NCI-H187 (cell line): ENCODE measurements at places on chromosomes 16 and 17.

DNA sequence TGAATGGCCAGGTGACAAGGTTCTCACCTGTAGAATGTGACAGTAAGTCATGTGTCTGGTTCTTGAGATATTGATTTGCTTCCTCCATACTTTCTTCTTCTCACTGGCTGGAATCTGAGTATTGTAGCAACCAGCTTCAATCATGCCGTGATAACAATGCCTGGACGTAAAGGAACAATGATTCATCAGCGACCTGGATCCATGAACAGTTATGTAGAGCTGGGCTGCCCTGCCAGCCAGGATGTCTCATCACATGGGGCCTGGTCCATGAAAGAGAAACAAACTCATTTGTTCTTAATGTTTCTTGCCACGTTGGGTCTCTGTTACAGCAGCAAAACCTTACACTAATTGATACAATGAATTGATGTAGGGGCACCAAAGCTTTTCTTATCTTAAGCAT, 627.2 kb downstream of the TOX3 start:
- no peak for DNase-seq

DNA sequence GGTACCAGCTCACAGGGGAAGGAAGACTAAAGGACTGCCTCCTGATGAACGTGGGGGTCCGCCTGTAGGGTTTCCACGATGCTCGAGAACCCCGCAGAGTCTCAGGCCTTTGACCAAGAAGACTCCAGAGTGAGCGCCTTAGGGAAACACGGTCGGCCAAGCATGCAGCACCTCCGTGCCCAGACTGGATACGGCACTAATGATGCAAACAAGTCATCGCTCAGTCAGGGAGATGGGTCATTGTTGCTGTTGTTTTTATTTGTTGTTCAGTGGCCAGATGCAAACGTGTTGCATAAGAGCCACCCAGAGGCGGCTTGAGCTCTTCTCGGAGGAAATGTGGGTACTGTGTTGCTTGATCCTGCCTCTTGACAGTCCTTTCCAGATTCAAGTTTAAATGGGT, 19.3 kb upstream of the RBFOX3 start:
- DNase-seq: no peak

DNA sequence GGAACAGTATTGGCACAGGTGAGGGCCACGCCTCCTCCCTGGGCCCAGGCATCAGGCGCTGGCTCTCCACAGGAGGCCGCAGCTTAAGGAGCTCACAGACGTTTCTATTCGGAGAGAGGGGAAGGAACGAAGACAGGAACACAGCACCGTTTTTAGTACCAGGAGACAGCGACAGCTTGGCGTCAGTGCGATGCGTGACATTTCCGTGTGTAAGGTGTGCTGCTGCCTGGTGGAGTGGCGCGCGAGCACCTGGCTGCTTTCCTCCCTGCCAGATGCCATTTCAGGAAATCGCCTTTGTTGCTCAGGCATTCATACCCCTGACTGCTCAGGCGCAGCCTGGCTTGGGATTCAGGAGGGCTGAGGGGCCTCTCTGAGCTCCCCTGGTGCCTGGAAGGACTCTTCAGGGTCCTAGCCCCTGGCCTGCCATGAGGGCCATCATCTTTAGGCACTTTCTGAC, 367.5 kb downstream of the CPPED1 start:
- DNase-seq: peak; percentile 24

- DNase-seq: no peak
These were observed 21.2 kb downstream of the EARS2 start for GRCh38 chr16:23535901-23536300.

- DNase-seq: no peak
These were observed 2.3 kb downstream of the ORC6 start for GRCh38 chr16:46691726-46692125.

DNA sequence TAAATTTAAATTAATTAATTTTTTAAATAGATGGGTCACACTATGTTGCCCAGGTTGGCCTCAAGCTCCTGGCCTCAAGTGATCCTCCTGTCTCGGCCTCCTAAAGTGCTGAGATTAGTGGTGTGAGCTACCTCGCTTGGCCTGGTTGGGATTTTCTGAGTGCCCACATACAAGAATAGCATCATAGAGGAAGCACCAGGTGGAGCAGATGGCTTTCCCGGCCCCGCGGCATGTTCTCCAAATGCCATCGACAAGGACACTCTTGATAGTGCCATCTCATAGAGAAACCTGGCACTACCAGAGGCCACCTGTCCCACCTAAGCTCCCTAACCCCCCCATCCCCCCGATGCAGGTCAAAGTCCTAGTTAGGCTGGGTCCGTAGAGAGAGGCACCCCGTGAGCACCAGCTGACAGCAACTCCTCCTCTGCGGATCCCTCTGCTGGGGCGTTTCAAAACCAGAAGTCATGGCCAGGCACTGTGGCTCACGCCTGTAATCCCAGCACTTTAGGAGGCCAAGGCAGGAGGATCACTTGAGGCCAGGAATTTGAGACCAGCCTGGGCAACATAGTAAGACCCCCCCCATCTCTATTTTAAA, 65.9 kb downstream of the DNAH3 start:
- DNase-seq: no peak

GRCh38 chr17:45719335-45720071, 64.6 kb upstream of the CRHR1 start:
- DNase-seq: no peak

- no peak for DNase-seq
These were observed 106.8 kb downstream of the CCDC182 start for GRCh38 chr17:57638284-57638683.

DNA sequence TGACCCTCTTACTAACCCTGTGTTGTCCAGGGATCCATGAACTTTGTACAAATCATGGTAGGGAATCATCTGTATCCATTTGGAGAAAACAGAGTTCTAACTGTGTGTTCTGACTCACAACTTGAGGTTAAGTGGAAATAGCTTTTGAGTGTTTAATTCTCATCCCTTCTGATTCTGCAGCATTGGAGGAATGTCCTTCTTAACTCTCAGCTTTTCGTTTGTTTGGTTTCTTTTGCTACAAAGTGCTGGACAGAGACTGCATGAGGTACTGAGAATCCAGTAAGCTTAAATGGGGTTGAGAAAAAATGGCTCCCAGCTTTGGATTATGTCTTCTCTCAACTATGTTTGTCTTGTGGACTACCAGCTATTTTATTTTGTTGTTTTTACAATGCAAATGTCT, 352.1 kb upstream of the KIF2B start:
- no peak for DNase-seq

DNA sequence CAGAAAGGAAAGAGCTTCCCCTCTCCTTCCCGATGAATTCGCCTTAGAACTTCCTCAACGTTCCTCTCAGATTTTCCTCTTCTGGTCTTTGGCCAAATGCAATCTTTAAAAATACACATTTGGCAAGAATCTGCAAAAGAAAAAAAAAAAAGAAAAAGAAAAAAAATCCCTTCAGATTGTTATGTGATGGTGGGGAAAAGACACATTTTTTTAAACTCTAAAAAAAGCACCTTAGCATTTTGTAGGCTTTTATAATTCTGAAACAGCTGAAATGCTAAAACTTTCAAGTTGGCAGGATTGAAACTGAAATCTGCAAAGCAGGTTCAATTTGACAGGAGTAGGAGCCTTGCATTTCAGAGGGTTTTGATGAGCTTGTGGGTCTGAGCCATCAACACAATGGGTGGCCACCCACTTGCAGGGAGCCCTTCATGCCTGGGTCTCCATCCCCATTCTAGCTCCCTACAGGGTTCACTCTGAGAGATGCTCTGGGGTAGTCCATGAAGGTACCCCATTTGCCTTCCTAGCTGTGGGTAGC, 33.1 kb downstream of the CACNG3 start:
- DNase-seq: no peak

DNA sequence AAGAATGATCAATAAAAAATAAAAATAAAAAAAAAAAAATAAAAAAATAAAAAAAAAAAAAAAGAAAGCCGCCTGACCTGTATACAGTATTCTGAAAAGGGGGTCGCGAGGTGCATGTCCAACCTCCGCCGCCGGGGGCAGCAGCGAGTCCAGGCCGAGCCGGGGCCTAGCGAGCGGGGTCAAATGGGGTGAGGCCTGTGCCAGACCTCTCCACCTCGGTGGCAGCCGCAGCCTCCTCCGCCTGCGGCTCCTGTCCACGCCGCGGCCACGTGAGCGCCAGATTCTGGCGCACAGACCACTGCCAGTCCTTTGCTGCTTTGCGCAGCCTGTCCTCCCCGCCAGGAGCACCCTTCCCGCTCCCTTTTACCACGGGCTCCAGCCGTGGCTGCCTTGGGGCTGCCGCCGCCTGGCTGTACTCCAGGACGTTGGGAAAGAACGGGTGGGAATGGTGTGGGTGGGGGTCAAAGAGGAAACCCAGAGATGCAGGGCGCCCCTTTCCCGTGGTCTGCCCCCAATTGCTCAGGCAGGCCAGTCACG, 2.4 kb upstream of the BCKDK start:
- no peak for DNase-seq

GRCh38 chr17:51059781-51060180, 60.9 kb downstream of the SPAG9 start:
- DNase-seq: no peak

DNA sequence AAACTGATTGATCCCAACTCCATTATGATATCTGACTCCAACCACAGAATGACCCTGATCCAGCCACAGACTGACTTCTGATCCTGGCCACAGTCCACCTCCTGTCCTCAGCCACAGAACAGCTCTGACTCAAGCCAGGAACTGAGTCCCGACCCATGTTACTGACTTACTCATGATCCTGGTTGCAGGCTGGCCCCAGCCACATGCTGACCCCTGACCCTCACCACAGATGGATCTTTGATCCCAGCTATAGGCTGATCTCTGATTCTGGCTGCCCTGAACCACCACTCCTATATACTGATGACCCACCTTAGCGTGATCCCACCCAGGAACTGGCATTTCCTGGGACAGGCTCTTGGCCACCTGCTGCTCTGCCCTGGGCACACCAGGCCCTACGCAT, 32.2 kb upstream of the IL21R start:
- DNase-seq: no peak

GRCh38 chr16:30893417-30893743, 497 bp downstream of the BCL7C start:
- no peak for DNase-seq

- no peak for DNase-seq
These were observed 355.7 kb upstream of the MON1B start for GRCh38 chr16:76835339-76835738.

GRCh38 chr17:62805234-62805633, 2.9 kb downstream of the MARCHF10 start:
- DNase-seq: no peak

- peak; percentile 93 for DNase-seq
These were observed at the start of gene DDX5 for GRCh38 chr17:64506201-64506575. Gene DDX5 (minus strand): TSS chr17:64506289. CDS start chr17:64506119, 170 bp downstream.

- no peak for DNase-seq
These were observed 282.0 kb downstream of the BCAS3 start for GRCh38 chr17:60959696-60960095.
